GM12865 (cell line): ENCODE measurements at places on chromosomes 12 and 14.

- DNase-seq = no peak
These were observed 26.8 kb upstream of the APOF start for GRCh38 chr12:56389412-56389811.

DNA sequence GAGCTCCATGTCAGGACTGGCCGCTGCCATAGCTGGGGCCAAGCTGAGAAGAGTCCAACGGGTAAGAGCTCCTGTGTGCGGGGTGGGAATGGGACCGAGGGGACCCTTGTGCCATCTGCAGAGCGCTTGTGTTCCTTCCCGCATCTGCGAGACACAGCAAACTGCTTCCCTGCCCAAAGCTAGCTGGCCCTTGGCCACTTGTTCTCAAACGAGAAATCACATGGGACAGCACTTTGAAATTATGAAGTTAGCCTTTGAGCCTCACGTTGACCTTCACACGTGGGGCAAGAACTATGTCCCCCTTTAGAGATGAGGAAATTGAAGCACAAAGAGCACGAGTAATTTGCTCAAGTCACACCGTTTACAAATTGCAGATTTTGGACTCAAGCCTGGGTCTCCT lies 30.8 kb downstream of the DEGS2 start:
- DNase-seq = no peak

- DNase-seq = no peak
These were observed 142.4 kb downstream of the OTOGL start for GRCh38 chr12:80241576-80242273.

GRCh38 chr14:59771577-59771976 lies 99.0 kb downstream of the RTN1 start:
- DNase-seq = no peak

- DNase-seq = peak; percentile 60
These were observed 3.3 kb downstream of the PPP1R3E start for GRCh38 chr14:23299211-23299957.

DNA sequence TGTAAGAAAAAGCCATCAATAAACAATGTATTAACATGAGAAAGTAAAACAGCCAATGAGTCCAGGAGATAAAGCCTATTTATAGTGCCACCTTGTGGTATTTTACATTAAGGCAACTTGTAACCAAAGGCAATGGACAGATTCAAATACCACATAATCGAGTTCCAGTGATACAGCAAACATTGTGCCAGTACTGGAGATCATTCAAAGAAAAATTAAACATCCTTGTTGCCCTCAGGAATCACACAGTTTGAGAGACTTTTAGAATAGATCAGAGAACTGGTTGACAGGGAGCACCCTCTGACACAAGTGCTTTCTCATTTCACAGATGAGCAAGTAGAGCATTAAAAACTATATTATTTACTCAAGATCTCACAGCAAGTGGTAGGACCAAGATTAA lies 98.1 kb downstream of the DDHD1 start:
- peak; percentile 55 for DNase-seq

DNA sequence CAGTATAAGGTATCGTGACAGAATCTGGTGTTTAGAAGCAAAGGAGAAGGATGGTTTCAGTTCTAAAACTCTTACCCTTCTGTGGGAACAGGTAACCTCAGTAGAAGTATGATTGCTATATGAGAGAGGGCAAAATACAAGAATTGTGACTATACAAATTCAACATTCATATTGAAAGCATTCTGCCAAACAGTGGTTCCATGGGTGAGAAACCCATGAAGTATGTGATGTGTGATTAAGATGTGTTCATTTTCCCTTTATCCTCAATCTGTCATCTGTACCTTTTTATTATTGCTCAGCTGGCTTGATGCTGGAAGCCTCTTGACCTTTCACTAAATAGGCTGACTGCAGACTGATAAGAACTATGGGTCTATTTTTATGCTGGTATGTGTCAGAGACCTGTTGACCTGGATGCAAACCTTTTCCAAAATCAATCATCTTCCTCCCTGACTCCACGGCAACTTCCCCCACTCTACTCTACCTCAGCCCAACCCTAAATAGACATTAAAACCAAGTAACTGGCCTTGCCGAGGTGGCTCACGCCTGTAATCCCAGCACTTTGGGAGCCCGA lies 109.6 kb downstream of the STXBP6 start:
- no peak for DNase-seq

- no peak for DNase-seq
These were observed 352.7 kb upstream of the NAV3 start for GRCh38 chr12:77477907-77478533.

DNA sequence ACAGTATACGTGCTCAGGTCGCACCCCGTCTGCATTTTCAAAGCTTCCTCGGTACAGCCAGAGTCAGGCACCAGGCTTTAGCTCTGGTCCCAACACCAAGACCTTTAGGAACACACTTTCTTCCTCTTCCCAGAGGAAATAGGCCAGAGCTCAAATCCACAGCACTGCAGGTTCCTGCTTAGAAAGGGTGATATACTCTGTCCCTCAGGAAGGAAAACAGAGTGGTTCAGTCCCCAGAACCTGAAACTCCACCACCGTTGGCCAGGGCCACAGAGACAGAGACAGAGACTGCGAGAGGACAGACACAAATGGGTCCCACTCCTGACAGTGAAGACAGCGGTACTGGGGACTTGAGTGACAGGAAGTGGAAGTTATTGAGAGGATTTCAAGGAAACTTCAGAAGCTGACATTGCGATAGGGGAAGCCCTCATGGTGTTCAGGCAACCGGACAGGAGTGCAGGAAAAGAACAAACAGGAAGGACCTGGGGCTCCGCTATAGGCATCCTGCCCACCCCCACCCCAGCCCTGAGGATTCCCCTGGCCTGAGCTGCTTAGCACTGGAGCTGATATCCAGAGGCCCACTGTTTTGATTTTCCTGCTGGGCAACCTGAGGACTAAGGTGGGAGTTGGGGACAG lies 5.5 kb upstream of the KRT8 start:
- no peak for DNase-seq

DNA sequence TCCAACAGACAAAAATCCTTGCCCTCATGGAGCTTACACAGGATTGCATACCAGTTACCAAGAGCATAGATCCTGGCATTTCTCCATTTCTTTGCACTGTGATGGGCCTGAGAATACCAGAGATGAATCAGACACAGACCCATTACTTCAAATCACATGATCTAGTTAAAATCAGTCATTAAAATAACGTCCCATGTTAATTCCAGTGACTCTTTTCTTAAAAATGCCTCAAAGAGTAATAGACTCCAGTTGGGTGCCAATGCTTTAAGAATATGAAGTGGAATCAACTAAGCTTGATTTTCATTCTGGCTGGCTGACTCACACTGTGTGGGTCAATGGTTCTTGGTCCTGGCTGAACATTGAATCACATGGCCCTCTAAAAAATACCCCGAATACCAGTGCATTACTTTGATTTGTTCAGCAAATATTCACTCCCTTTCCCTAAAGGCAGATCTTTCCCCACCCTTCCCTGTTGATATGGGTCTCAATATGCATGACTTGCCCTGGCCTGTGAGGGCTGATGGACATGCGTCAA lies 11.0 kb downstream of the ASB2 start:
- no peak for DNase-seq

GRCh38 chr14:58987591-58987990 lies 200.9 kb upstream of the DAAM1 start:
- no peak for DNase-seq

DNA sequence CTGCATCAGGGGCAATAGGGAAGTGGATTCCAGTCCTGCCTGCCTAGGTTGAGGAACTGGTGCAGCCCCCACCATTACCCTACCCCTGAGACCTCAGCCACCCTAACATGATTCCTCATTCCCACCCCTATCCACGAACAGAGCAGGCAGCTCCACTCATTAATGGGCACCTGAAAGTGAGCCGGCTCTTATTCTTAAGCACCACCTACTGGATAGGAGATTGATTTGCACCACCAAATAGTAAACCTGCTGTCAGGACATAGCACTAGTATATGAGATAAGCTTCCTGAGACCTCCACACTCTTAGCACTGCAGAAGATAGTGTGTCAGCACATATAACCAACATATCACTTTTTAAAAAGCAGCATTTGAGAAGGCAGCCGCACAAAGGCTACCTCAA lies 573.2 kb downstream of the SOX5 start:
- DNase-seq = no peak

- DNase-seq = peak; percentile 46
These were observed 678 bp downstream of the ZBTB25 start for GRCh38 chr14:64502887-64503433.

DNA sequence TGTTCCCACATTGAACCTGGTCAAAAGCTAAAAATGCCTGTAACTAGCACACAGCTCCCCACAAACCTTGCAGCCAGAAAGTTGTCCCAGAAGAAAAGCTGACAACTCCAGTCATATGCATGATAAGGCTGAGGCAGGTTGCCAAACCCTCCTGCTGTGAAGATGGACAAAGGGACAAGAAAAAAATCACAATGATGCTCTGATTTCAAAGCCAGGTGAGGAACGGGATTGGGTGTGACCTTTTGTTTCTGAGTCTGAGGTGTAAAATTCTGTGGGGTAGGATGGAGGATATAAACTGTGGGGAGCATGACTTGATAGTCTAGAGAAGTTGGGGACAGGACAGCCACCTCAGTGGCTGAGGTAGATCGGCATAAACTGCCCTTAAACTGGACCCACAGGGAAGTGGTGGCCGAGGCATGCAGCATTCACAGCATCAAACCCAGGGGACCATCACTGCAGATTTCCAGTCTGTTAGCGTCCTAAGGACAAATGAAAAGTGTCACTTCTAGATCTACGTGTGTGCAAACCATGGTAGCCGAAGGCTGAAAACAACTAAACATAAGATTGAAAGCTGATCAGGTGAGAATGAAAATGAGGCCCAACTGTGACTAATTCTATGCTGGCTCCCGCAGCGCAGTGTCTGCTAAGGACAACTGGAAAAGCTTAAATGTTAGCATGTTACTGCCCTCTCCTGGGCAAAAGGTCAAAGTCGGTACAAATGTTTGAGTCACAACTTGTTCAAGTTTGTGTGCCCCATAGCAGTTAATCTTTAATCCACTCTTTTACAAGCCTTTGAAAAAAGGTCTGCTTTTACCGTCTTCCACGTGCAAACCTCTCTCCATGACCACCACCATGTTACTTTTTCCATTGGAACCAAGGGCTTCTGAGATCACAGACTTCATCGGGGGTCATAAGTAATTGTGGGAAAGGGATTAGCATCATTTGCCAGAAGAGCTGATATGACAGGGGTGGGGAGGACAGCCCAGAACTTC lies 39.8 kb downstream of the GRIN2B start:
- DNase-seq = peak; percentile 71

- DNase-seq = no peak
These were observed 28.9 kb downstream of the SLC25A21 start for GRCh38 chr14:37143475-37143874.

GRCh38 chr14:76834241-76834661 lies 8.0 kb downstream of the LRRC74A start:
- DNase-seq = no peak

- no peak for DNase-seq
These were observed 129.3 kb upstream of the PTPRQ start for GRCh38 chr12:80314741-80315140.

DNA sequence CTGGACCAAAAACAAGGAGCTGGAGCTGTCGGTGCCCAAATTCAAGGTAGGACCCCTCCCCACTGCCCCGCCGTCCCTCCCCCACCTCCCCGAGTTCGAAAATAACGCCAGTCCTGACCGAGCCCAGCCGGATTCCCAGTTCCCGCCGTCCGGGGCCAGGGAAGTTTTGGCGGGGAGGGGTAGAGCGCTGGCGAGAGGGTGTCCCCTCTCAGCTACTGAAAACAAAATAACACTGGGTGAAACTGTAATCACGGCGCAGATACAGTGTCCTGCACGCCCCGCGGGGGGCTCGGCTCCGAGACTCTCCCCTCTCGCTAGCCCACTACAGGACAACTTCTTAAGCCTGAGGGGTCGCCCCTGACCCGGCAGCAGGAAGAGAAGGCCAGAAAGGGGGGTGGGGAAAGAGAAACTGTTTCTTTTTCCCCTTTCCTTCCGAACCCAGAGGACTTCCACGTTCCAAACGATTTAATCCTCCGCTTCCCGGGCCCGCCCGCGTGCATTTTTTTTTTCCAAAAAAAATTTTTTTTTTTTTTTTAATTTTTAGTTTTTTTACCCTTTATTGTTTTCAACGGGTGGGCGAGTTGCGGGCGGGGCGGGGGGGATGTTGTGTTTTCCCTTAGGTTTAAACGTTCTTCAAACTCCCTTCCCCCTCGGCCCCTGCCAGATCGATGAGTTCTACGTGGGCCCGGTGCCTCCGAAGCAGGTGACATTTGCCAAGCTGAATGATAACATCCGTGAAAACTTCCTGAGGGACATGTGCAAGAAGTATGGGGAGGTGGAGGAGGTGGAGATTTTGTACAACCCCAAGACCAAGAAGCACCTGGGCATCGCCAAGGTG lies 1.6 kb downstream of the SETD1B start:
- DNase-seq = no peak

- no peak for DNase-seq
These were observed 19.7 kb upstream of the PLEKHD1 start for GRCh38 chr14:69464829-69465228.

DNA sequence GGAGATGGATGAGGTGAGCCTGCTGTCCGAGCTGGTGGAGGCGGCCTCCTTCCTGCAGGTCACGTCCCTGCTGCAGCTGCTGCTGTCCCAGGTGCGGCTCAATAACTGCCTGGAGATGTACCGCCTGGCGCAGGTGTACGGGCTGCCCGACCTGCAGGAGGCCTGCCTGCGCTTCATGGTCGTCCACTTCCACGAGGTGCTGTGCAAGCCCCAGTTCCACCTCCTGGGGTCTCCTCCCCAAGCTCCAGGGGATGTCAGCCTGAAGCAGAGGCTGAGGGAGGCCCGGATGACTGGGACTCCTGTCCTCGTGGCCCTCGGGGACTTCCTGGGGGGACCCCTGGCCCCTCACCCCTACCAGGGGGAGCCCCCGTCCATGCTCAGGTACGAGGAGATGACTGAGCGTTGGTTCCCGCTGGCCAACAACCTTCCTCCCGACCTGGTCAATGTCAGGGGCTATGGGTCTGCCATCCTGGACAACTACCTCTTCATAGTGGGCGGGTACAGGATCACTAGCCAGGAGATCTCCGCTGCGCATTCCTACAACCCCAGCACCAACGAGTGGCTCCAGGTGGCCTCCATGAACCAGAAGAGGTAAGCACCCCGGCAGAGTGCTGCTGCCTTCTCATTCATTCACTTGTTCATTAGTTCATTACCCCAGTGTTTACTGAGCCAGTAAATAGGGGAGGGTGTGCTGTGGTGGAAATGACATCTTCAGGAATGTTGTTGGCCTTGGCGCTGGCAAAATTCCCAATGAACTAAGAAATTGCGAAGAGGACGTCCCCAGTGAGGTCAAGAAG lies 774 bp upstream of the MANSC4 start:
- DNase-seq = peak; percentile 57

- DNase-seq = no peak
These were observed 8.1 kb upstream of the CMAS start for GRCh38 chr12:22037947-22038346.

GRCh38 chr12:59634254-59634653 lies 38.4 kb downstream of the SLC16A7 start:
- no peak for DNase-seq

- DNase-seq = no peak
These were observed 98.1 kb upstream of the OR4E1 start for GRCh38 chr14:21771671-21772070.

- peak; percentile 94 for DNase-seq
These were observed 2.9 kb downstream of the SLC15A4 start for GRCh38 chr12:128820723-128821432.

GRCh38 chr12:118190266-118190665 lies 54.3 kb downstream of the PEBP1 start:
- DNase-seq = no peak

GRCh38 chr12:91778938-91779400 lies 366.7 kb downstream of the BTG1 start:
- DNase-seq = peak; percentile 94

- no peak for DNase-seq
These were observed 131.4 kb upstream of the CCDC175 start for GRCh38 chr14:59707778-59708561.

- peak; percentile 68 for DNase-seq
These were observed 38.9 kb downstream of the PPP1R13B start for GRCh38 chr14:103808403-103809001.
